Hematopoietic multipotent progenitor cell (in vitro differentiated cells): ENCODE measurements at places on chromosomes 4 and X.
A peak's percentile ranks its signal among the peaks of the same experiment; 100 is the strongest.

DNA sequence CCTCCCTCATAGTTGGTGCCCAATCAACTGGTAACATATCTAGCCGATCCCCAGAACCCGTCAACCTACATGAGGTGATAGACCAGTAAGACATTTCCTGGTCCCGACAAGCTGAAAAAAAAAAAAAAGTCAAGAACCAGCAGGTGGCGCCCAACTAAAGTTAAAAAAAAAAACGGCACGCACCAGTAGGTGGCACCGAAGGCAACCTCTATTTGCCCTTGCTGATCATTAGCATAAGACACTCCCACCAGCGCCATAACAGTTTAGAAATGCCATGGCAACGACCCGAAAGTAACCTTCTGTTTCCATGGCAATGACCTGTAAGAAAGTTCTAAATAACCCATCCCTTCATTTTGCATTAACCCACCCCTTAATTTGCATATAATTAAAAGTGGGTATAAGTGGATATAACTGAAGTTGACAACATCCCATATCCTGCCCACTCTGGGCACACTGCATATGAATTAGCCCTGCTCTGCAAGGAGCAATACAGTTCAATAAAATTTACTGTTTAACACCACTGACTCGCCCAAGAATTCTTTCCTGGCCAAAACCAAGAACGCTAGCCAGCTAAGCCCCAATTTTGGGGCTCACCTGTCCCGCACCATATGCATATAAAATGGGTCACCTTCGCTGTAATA is 83.9 kb upstream of the SPANXB1 start:
- DNase-seq: peak; percentile 57

- DNase-seq: no peak
Measured at GRCh38 chrX:48196745-48197201, at the start of gene SSX5. SSX5 (minus strand) TSS chrX:48196795; CDS start chrX:48195358, 1,437 bp downstream.

DNA sequence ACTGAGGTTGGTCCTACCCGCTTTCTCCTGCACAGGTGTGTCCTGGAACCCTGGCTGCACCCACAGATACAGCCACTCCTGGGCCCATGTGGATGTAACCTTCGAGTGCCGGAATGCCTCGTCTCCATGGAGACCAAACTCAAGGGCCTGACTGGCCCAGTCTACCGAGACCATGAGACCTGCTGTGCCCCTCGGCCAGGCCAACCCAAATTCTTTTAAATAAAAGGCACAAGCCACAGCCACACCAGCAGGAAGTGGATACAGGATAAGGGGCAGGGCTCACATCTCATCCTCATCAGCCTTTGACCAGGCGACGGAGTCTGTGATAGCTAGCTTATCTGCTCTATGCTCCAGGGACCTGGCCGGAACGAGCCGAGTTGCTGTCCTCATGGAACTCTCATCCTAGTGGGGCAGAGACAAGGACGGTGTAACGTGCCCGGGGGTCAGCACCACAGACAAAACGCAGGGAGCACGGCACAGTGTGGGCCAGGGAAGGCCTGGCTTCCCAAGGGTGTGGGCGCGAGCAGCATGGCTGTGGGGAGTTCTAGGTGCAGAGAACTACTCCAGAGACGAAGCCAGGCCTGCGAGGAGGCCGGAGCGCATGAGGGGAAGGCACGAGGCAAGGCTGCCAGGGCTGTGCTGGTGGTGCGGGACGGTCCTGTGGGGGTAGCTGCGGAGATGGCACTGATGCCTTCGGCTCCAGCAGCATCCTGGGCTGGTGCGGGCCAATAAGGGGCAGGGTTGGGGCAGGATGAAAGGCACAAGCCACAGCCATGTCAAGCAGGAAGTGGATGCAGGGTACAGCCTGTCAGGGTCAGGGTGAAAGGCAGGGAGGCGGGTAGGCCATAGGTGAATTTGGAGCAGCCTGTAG is 22.7 kb downstream of the NOP14 start:
- no peak for DNase-seq

- no peak for DNase-seq
Measured at GRCh38 chr4:124666496-124666895, 46.0 kb downstream of the ANKRD50 start.

GRCh38 chr4:118836301-118837120 is 585 bp upstream of the SEC24D start:
- peak; percentile 40 for DNase-seq

- no peak for DNase-seq
Measured at GRCh38 chr4:185881430-185881829, 69.4 kb upstream of the SORBS2 start.

DNA sequence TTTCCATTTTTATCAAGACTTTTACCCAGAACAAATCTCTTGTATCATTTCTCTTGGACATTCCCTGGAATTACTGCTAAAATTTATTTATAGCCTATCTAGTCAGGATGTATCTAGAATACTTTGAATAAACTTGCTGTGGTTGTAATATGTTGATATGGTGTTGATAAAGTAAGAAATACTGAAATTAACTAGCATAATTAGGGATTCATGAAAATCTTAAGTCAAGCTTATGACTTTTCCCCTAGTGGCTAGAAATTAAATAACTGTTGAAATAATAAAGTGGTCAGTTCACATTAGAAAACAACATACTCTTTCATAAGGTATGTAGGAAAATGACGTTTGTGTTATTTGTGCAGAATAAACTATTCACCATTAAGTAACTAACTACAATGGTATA is 73.1 kb upstream of the ANKRD50 start:
- DNase-seq: no peak

DNA sequence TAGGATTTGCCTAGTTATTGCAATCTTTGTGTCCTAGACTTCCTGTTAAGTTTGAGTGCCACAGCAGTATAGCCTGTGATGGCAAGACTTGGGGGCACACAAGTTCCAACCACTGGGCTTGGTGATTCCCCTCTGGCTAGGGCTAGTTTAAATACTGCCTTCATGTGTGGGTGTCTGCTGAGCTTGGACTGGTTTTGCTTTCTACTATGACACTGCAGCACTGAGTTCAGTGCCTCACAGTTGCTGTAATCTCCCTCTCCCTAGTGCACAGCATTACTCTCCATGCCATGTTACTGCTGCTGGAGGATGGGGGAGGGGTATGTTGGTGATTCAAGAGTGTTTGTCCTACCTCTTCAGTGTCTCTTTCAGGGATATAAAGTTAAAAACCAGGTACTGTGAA is 379.6 kb downstream of the IL15 start:
- DNase-seq: no peak

GRCh38 chr4:147808447-147808846 is 76.6 kb downstream of the ARHGAP10 start:
- no peak for DNase-seq

DNA sequence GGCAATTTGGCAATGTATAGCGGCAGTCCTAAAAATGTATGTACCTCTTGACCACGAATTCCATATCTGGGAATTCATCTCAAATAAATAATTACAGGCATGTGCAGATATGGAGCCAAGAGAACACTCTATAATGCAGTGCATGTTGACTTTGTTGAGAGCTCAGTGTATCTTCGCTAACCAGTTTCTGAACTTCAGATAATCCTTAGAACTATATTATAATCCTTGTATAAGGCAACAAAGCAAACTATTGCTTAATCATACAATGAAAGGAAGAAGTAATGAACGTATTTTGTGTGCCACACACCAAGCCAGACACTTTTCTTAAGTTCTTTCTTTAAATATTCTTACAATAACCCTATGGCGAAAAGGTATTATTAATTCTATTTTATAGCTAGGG is 168.5 kb downstream of the SMIM20 start:
- DNase-seq: no peak

- no peak for DNase-seq
Measured at GRCh38 chr4:110487873-110488272, 11.9 kb downstream of the ENPEP start.

DNA sequence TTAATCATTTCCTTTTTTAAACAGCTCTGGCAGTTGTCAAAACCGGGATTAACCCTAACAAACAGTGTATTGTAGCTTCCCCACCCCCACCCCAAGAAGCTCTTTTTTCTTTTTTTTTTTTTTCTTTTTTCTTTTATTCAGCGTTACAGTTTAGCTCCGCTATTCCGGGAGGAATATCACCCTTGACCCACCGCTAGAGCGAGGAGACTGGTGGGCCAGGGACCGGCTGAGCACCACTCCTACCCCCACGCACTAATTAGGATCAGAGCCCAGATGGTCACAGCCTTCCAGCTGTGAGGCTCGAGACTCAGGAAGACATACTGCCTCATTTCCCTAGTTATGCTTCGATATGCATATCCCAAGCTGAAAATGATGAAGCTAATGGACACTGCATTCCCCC is 2.0 kb downstream of the PARM1 start:
- DNase-seq: no peak

GRCh38 chr4:147782087-147782781 is 50.3 kb downstream of the ARHGAP10 start:
- DNase-seq: no peak

DNA sequence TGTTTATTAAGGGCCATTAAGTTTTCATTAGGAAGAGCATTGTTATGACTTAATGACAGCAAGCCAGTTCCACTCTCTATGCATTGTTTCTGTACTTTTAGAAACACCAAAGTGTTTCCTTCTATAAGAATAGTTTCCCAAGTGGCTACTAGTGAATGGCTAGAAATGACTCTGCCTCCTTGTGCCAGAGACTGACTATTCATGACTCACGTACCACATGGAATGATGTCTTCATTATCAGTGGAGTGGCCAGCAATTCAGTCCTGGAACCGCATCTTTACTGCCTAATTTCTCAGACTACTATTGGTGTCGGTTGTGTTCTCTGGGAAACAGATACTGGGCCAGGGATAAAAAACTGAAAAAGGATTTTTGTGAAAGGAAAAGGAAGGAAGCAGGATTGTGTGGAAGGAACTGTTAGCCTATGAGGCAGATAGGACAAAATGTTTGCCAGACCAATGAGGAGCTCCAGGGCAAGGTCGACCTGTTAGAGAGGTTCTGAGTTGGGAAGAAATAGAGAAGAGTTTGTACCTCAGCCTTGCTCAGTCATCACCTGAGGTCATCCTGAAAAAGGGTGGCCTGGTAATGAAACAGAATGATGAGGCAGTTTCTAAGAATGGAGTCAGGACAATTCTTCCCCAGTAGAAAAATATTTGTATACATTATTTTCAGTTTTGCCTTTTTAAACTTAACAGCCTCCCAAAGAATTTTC is 218.6 kb downstream of the SPCS3 start:
- no peak for DNase-seq

DNA sequence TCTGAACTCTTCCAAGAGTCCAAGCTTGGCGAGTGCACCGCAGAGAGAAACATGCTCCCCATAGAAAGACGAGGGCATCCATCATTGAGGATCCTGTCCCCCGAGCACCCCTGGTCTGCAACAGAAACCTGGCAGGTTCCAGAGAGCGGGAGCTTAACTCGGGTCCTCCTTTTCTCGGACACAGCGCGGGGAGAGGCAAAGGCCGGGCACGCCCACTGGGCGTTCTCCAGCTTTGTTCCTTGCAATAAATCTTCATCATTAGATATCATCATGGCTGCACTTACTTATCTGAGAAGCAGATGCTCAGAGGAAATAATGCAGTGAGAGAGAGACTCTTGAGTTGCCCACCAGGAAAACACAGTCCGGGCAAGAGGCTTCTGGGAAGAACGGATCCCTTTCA is 90.1 kb upstream of the PSAPL1 start:
- no peak for DNase-seq

- no peak for DNase-seq
Measured at GRCh38 chrX:84186603-84187532, 1.1 kb downstream of the RPS6KA6 start.

- DNase-seq: no peak
Measured at GRCh38 chr4:93346840-93347239, 481.7 kb upstream of the ATOH1 start.

DNA sequence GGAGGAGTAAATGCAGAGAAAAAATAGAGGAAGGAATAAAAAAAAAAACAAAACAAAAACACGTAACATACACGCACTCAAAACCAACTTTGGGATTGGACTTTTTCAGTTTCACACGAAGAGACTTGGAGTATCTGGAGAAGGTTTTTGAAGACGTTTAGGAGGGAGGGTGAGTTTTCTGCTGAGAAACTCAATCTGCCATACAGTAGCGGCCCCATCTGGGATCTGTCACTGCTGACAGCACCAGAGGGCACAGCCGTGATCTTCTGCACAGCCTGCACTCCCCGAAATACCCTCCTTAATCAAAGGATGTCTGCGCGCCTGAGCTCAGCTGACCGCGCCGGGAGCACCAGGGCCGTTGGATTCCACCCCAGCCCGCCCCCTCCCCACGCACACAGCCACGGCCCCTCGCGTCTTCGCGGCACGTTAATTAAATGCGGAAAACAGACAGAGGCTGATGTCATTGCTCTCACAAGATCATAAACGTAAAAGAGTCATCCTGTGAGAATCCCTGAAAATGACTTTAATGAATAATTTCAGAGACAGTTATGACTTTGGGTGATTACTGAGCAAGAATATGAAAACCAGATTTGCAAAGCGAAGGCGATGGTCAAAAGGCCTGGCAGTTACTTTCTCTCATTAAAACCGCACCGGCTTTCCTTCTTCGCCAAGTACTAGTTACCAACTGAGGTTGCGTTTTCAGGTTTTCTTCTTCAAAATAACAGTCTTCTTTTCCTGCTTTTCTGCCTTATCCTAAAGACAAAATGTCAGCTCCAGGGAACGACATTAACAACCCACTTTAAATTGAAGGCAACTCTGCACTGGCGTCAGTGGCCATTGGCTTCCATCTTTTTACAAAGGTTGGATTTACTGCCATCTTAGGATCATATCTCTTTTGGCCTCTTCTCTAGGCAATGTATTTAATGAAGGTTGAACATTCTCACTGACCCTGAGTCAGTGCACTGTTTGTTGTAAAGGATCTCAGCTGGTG is 10.6 kb downstream of the HAND2 start:
- DNase-seq: no peak

- DNase-seq: no peak
Measured at GRCh38 chrX:69489625-69490024, 14.5 kb upstream of the NALF2 start.

DNA sequence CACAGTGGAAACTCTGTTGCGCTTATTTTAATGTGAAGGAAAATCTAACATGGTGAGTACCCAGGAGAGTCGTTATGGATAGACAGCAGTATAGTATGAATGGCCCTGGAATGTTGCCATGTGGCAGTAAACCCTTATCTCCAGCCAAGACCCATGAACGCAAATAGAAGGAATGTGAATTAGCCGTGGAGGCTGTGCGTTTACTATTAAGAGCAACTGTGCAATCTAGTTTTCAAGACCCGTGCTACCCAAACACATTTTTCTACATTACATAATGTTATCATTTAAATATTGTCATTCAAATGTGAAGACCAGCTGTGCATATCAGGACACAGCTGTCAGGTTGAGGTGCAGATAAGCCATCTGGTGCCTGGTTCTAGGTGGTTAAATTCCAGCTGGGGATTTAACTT is 13.3 kb upstream of the AGA start:
- no peak for DNase-seq

DNA sequence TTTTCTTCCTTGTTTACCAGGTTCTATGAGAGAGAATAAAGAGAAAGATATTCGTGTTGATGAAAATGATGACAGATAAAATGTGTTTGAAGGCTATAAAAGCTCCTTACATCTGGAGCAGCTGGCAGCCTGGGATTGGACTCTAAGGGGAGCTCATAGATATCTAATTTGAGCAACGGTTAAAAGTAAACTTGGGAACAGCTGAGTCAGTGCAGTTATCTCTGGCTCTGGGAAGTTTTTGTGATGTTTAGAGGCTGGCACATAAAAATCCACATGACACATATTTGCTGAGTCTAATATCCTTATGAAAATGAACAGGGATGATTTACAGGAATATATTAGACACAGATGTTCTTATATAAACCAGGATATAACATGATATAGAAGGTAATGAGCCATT is 331.8 kb upstream of the TENM3 start:
- no peak for DNase-seq

- no peak for DNase-seq
Measured at GRCh38 chr4:143514497-143514896, 995 bp downstream of the SMARCA5 start.

GRCh38 chr4:77581724-77582123 is 23.9 kb upstream of the CXCL13 start:
- DNase-seq: no peak
